ENCODE measurements at places on chromosomes 3 and 15. TPM values are rescaled to one million over a fixed set of nuclear protein-coding genes. Genes with fewer than 3 reads are reported as not detected.

TRIM69 gene
- total RNA-seq, result 5.4 TPM

UQCC5 gene
- total RNA-seq, result 35.5 TPM

RNF13 gene
- 40.9 TPM for total RNA-seq

DCUN1D1 gene
- 13.2 TPM for total RNA-seq

CAPN3 gene
- total RNA-seq, result 5.6 TPM

PRR23A gene
- not detected for total RNA-seq

ADGRG7 gene
- total RNA-seq, result not detected

Data from pericardium fibroblast (primary cell).